ENCODE measurements at places on chromosomes 7 and 10. TPM values are rescaled to one million over a fixed set of nuclear protein-coding genes. Genes with fewer than 3 reads are reported as not detected.
A peak's percentile ranks its signal among the peaks of the same experiment; 100 is the strongest.

GRCh38 chr7:23467806-23468525 is 2.3 kb downstream of the IGF2BP3 start:
- no peak for DNase-seq

GRCh38 chr10:48574817-48575380 is 30.0 kb downstream of the ARHGAP22 start:
- DNase-seq = no peak

GRCh38 chr10:101080933-101081931 is 19.4 kb downstream of the KAZALD1 start:
- DNase-seq = no peak

DNA sequence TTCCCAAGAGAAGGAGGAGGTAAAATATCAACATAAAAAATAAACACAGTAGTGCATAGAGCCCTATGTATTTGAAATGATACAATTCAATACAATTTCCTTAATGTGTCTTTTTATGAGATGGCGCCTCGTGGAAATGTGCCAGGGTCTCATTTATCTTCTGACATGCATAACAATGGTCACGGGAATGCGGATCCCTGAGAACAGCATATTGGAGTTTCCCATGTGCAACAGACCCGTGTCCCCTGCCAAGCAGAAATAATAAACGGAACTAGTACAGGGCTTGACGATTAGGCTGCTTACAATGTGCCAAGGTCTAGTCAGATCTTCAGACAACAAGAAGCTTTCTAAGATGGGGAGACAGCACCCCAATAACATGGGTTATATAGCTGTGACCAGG is 217.9 kb downstream of the ARHGAP21 start:
- DNase-seq = no peak

GRCh38 chr7:2928613-2929311 is 84.7 kb upstream of the GNA12 start:
- DNase-seq = no peak

DNA sequence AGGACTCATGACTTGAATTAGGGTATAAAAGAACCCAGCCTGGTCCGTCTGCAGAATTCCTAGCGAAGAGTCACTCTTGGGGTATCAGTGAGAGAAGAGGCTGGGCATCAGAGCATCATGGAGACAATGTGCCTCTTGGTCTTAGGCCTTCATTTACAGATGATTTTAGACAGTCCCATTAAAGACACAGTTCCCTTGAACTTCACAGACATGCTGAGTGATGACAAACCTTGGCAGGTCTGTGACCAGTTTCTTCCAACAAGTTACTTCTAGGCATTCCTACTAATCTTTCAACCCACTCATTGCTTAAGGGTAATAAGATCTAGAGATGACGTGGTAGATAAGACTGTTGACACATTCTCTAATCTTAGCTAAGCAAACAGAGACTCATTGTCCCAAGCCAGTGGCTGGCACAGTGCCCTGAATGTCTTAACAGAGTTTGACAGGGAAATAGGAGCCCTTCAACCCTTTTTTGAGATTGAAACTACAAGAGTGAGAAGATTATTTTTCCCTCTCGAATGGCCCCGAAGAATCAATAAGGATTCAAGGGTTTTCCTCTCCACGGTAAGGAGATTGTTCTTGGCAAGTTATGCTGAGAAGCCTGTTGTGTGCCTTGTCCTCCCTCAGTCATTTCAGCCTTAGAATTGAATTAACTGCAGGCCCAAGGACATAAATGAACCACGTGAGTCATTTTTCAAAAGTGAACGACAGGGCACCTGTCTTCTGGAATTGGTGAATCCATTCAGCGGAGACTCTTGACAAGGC is 281.1 kb downstream of the CCDC3 start:
- DNase-seq = peak; percentile 57

The NAT16 gene
- total RNA-seq = 1.5 TPM
